ENCODE measurements at places on chromosomes 2 and 18. TPM values are rescaled to one million over a fixed set of nuclear protein-coding genes. Genes with fewer than 3 reads are reported as not detected.
A peak's percentile ranks its signal among the peaks of the same experiment; 100 is the strongest.

- peak overlapping the region; percentile 33 for H3K27ac ChIP-seq
- no peaks in the 10 kb centered on the region for H3K36me3 ChIP-seq
- no peak for DNase-seq
- H3K4me3 ChIP-seq, result no peak overlapping the region
- peaks cover 4% of the 10 kb centered on the region for H3K4me1 ChIP-seq
- H3K27me3 ChIP-seq, result no peaks in the 10 kb centered on the region
These were observed 3.5 kb upstream of the ADNP2 start for GRCh38 chr18:80105369-80106167.

DNA sequence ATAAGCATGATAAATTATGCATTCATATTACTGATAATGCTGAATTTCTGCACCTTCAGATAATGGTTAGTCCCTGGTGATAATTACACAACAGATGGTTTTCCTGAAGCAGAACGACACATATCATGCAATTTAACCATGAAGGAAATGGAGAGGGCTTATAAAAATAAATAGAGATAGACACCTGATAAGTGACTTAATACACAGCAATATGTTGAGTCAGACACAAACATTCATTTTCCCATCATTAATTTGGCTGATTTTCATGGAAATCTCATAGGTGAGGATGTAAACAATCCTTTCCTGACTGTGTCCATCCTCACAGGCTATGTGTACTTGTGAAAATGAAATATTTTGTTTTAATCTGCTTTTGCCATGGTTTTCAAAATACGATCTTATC lies 36.9 kb upstream of the DSEL start:
- no peaks in the 10 kb centered on the region for H3K36me3 ChIP-seq
- H3K4me3 ChIP-seq, result no peak overlapping the region
- no peaks in the 10 kb centered on the region for H3K27me3 ChIP-seq
- no peak overlapping the region for H3K27ac ChIP-seq
- no peak for DNase-seq

- no peaks in the 10 kb centered on the region for H3K36me3 ChIP-seq
- no peak overlapping the region for H3K4me3 ChIP-seq
- no peaks in the 10 kb centered on the region for H3K27me3 ChIP-seq
- DNase-seq, result no peak
- no peak overlapping the region for H3K27ac ChIP-seq
These were observed 272.6 kb downstream of the NEDD4L start for GRCh38 chr18:58316396-58317342.

DNA sequence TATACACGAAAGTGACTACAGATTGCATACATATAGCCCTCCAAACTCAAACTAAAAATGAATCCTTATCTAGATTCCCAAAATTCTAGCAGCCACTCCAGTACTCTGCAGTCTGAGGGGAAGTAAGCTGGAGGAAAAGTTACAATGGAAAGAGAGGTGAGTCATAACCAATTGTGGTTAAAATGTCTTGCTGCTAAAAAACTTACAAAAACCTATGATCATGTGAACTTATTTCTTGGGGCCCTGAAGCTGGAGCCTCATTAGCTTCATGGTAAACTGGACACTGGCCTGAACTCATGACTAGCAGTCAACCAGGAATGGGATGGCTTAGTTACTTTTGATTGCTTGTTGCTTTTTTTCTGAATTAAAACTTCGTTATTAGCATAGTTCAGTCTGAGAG lies 175.9 kb downstream of the SLC4A3 start:
- no peak overlapping the region for H3K4me3 ChIP-seq
- no peak for DNase-seq
- no peaks in the 10 kb centered on the region for H3K36me3 ChIP-seq
- H3K27ac ChIP-seq, result no peak overlapping the region
- H3K27me3 ChIP-seq, result no peaks in the 10 kb centered on the region

CENPA gene
- total RNA-seq, result not detected

DNA sequence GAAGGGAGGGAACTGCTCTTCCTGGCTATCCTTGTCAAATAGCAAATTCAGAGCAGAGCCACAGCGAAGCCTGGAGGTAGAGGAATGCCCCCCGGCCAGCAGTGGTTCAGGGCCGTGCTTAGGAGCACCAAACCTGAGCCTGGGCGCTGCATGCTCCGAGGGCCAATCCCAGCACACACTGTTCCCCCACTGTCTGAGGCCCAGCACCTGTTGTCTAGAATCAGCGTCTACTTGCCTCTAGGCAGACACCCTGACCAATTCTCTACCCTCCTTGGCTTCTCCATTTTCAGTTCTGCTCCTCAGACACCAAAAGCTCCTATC lies 177.6 kb upstream of the PKDCC start:
- H3K27ac ChIP-seq, result no peak overlapping the region
- DNase-seq, result no peak
- H3K27me3 ChIP-seq, result no peaks in the 10 kb centered on the region
- H3K4me1 ChIP-seq, result peaks cover 17% of the 10 kb centered on the region
- no peak overlapping the region for H3K4me3 ChIP-seq

SLC4A5 gene
- total RNA-seq, result 0.11 TPM

IL36G gene
- not detected for total RNA-seq

PPP1R1C gene
- not detected for total RNA-seq

DNA sequence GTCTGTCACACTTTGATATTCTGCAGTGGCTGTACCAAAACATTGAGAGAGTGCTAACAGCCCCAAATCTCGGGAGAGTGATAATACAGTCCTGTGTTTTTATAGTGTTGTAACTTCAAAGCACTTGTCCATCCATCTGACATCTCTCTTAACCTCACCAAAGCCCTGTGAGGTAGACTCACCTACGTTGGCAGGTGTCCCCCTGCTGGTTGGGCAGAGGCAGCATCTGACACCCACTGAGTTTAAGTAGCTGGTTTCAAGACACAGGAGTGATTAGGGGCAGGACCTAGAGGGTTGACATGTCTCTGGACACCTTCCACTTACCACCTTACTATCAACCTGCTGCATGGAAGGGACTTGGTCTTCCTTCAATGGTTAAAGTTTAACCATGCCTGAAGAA lies 22.9 kb downstream of the COLEC12 start:
- H3K27me3 ChIP-seq, result no peaks in the 10 kb centered on the region
- no peaks in the 10 kb centered on the region for H3K36me3 ChIP-seq
- no peak overlapping the region for H3K27ac ChIP-seq
- no peak for DNase-seq

TLX2 gene
- total RNA-seq, result not detected

- H3K27me3 ChIP-seq, result no peaks in the 10 kb centered on the region
- H3K4me3 ChIP-seq, result no peak overlapping the region
- no peak overlapping the region for H3K27ac ChIP-seq
- H3K4me1 ChIP-seq, result no peaks in the 10 kb centered on the region
These were observed 841.6 kb upstream of the SLC39A10 start for GRCh38 chr2:194815475-194815874.

DNA sequence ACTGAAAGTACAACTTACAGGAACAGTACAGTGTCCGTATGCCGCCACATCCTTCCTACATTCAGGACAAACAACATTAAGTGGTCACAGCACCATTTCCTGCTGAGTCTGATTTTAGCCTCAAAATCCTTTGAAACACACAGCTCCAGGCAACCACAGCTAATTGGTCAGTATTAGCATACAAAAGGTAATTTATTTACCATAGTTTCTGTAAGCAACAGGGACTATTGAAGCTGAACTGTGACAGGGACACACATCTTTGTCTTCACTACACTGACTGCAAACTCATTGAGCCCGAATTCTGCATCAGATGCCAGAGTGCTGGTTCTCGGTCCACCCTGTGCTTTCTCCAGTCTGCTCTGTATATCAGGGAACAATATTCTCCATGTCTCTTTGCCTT lies 151.8 kb downstream of the ST6GAL2 start:
- no peaks in the 10 kb centered on the region for H3K27me3 ChIP-seq
- no peak overlapping the region for H3K4me3 ChIP-seq
- H3K36me3 ChIP-seq, result no peaks in the 10 kb centered on the region
- DNase-seq, result no peak
- H3K4me1 ChIP-seq, result no peaks in the 10 kb centered on the region
- no peak overlapping the region for H3K27ac ChIP-seq

GPR45 gene
- not detected for total RNA-seq

DNA sequence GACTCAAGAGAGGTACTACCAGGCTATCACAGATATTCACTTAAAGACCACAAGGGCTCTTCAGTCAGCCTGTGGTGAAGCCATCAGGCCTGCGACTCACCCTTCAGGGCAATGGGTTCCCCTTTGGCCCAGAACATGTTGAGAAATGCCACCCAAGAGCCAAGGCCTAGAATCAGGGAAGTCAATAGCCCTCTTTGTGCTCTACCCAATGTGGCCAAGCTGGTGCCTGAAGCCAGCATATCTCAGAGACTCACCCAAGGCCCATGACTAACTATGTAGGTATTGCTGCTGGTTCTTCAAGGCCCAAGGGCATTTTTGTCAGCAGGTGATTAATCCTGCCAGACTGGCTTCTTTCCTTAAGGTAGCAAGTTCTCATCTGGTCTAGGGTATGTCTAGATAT lies 338.9 kb upstream of the SETBP1 start:
- no peak overlapping the region for H3K4me3 ChIP-seq
- no peak for DNase-seq
- no peak overlapping the region for H3K27ac ChIP-seq
- no peaks in the 10 kb centered on the region for H3K36me3 ChIP-seq
- no peaks in the 10 kb centered on the region for H3K4me1 ChIP-seq

GRCh38 chr18:9996094-9996493 lies 82.3 kb downstream of the VAPA start:
- H3K4me3 ChIP-seq, result no peak overlapping the region
- no peaks in the 10 kb centered on the region for H3K36me3 ChIP-seq
- H3K27me3 ChIP-seq, result no peaks in the 10 kb centered on the region
- no peak for DNase-seq
- H3K27ac ChIP-seq, result no peak overlapping the region

ASIC4 gene
- not detected for total RNA-seq
